ENCODE measurements at places on chromosomes 7 and 10.

DNA sequence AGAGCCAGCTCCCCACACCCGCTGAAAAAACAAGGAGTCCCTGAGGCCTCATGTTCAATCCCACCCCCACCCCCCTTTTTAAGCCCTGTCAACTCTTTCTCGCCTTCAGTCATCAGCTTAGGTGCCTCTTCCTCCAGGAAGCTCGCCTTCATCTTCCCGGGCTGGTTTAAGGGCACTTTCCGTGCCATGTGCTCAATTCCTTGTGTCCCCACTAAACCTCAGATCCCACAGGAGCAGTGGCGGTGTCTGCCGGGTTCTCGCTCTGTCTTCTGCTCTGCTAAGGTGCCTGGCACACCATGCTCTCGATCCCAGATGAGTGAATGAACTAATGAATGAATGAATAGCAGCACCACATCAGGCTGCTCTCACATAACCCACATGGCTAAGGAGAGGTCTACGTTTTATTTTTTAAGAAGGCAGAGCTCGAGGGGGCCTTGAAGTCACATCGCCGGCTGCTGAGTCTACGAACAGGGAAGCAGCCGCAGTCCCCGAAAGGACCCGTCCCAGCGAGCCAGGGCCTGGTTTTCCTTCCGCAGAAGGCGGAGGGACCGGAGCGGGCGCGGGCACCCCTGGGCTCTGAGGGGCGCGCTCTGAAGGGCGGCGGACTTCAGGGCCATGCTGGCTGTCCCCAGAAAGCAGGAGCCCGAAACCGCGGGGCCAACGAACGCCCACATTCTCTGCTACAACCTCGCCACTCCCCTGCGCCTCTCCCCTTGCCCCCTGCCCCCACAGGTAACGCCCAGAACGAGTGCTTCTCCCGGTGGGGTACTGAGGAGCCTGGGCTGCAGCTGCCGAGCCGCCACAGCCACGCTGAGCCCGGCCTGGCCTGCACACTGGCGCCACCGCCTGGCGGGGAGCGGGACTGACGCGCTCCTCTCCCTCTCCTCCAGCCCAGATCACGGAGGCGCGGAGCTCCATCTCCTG is 73.4 kb upstream of the KCNMA1 start:
- peak; percentile 80 for DNase-seq

DNA sequence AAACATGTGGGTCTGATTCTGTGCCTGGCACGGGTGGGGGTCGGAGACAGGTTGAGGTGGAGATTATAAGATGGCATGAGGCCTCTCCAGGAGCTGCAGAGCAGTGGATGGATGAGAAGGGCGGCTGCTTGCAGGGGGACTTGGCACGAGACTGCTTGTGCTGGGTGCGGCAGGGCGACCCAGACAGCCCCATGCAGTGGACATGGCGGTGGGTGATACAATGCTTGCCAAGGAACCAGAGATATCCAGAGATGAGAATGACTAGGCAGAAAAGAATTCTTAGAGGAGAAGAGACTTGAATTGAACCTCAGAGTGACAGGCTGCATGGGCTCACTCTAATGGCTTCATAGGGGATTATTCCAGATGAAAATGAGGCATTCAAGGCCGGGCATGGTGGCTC is 145.4 kb downstream of the NEURL1 start:
- no peak for DNase-seq

- DNase-seq: no peak
Measured at GRCh38 chr7:128827248-128827958, 2.8 kb upstream of the FLNC start.

DNA sequence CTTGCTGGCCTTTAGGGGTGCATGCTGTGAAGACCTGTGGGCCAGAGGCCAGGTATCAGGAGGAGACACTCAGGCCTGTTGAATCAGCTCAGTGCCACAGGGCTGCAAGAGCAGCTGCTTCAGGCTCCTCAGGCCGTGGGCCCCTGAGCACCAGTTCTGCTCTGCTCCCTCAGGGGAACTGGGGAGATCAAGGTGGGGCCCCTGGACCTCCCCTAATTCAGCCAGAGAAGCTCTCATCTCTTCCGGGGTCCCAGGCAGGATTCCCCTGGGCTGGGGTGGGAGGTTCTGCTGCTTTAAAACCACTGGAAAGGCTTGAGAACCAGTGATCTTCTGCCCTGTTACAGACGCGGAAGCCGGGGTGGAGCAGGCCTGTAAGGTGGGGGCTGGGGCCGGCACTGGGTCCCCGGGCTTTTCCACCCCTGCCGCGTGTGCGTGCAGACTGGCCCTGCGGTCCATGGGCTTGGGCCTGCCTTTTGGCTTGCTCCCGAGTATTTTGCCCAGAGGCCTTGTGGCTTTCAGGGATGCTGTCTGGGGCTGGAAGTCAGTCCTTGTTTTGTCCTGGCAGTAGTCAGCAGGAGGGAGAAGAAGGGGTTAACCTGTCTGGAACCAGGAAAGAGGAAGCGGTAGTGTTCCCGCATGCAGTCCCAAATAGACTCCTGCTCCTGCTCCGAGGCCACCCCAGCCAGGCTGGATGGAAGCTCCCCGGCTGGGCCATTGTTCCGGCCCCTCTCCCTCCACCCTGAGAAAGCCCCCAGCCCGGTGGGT is 74.3 kb downstream of the LHPP start:
- DNase-seq: peak; percentile 75

GRCh38 chr10:71659111-71659634 is 60.4 kb downstream of the C10orf105 start:
- DNase-seq: peak; percentile 50

DNA sequence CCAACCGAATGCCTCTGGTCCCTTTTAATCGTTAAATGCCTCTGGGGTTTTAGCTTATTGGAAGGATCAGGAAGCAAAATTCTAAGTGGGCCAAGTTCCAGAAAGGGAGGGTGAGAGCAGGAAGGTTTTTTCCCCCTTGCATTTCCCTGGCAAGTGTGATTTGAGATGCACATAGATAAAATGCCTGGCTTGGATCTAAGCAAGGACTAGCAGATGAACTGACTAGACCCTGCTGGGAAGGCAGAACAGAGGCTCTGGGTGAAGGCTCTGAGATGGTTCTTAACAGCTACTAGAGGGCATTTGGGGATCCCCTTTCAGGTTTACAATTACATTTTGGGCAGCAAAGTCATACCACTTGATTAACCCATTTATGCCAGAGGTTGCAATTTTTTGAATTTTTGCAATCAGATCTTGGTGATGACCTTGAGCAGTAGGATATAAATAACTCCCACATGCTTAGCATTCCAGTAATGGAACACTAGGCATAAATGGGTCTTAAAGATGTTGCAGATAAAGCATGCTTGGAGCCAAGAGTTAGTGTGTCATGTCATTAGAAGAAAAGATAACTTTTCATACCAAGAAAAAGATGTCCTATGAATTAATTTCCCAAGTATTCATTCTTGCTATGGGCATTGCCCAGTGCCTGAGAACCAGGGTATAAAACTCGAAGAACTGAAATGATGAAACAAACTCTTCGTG is 205.9 kb downstream of the SEC23IP start:
- DNase-seq: no peak

GRCh38 chr10:94627511-94627910 is 56.0 kb upstream of the CYP2C18 start:
- DNase-seq: no peak

- DNase-seq: peak; percentile 16
Measured at GRCh38 chr10:30750971-30751677, 121.6 kb upstream of the LYZL2 start.

DNA sequence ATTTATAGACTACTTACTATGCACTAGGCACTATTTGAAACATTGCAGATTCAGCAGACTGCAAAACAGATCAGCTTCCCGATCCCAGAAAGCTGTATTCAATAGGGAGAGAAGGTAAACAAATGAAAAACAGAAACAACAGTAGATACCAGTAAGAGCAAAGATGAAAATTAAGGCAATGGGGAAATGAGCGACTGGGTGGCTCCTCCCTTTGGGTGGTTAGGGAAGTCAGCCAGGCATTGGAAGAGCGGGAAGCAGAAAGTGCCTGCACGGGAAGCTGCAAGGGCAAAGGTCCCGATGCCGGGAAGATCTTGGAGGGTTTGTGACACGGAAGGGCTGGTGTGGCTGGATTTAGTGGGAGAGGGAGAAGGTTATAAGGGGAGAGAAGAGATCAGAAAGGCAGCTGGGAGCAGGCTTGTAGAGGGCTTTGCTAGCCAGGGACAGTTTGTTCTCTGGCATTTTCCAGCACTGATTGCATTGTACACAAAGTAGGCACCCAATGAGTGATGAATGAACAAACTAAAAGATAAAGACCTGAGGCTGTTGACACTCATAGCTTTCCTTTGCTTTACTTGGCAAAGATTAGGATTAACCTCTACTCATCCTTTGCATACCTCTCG is 67.8 kb downstream of the NAMPT start:
- no peak for DNase-seq

GRCh38 chr7:38178004-38178694 is at the start of gene STARD3NL:
TSS of gene STARD3NL (plus strand) at chr7:38178245. CDS start at chr7:38207505, 29,260 bp downstream.
- peak; percentile 98 for DNase-seq
